ENCODE measurements at places on chromosomes 4 and X.

DNA sequence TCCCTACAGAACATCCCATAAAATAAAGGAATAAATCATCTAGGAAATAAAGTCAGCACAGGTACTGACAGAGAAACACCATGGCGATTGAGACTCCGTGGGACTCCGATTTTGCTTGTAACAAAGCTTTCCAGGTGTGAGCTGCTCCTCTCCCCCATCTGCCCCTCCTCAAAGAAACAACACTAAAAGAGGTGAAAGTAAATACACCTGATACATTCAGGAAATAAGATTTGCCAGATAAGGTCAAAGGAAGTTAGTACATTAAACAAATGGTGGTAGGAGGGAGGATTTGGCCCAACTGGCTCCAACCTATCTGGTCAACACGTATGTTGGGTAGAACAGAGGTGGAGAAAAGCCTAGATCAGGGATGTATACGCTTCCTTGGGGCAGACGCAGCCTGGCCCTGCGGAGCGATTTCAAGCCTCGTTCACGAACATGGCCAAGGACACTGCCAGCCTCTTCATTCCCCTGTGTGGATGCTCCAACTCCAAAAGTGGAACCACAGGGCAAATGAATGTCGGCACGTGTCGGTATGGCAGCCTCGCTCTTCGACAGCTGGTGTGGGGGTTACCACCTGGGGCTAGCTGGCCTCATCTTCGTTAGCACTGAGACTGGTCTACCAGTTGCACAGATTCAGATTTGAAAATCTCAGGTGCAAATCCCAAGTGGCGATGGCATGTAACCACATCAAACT, 162.5 kb downstream of the AFAP1 start:
- DNase-seq, result no peak

GRCh38 chrX:31099536-31100090, 27.8 kb upstream of the FTHL17 start:
- DNase-seq, result no peak

DNA sequence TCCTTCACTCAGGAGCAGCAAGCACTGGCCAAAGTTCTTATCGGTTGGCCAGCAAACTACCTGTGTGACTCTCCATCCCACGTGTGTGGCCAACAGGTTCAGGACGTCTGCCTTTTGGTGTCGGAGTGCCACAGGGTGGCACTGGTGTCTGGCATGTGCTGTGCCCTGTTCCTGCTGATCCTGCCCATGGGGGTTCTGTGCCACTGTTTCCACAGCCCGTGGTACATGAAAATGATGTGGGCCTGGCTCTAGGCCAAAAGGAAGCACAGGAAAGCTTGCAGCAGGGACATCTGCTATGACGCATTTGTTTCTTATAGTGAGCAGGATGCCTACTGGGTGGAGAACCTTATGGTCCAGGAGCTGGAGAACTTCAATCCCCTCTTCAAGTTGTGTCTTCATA, 4.6 kb upstream of the TLR2 start:
- DNase-seq, result no peak

GRCh38 chr4:187782286-187782824, 213.2 kb upstream of the ZFP42 start:
- no peak for DNase-seq

DNA sequence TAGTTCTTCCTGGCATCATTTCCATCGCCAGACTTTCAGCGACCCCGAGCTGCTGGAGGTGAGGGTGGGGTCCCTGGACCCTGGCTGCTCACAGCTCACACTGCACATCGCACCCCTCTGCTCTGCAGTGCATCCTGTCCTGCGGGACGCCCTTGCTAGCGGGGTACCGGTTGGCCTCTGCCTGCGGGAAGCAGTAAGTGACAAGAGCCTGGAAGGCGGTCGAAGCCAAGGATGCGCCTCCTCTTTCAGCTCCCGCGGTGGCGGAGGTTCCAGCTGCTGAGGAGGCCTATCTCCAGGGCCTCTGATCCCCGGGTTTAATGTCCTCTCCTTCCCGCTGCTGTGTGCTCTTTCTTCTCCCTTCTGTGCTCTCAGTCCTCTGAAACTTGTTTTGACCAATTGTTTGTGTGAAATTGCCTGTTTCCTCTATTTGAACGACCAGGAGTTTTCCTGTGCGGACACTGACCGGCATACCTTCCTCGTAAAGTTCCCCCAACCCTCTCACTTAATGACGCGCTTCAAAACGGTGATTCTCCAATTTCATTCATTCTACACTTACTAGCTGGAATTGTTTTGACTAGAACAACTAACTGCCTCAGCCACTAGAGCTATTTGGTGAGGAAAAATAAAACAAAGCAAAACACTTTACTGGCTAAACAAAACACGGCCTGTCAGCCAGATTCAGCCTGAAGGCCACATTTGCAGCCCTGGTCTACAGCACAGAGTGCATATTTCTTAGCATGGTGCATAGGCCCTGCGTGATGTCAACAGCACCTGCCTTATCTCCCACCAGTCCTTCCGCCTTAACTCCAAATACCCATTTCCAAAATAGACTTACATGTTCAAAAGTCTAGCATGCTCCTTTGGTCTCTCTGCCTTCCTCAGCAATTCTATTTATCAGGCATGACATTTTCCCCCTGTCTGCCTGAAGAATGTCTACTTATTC, 28.0 kb downstream of the MGAT4D start:
- peak; percentile 47 for DNase-seq

DNA sequence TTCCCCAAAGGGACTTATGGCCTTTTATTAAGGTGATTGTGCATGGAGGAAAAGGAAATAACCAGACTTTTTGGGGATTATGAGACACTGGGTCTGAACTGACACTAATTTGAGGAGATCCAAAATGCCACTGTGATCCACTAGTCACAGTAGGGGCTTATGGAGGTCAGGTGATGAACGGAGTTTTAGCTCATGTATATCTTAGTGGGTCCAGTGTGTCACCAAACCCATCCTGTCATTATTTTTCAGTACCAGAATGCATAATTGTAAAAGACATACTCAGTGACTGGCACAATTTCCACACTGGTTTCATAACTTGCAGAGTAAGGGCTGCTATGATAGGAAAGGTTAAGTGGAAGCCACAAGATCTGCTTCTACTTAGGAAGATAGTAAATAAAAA, 131.3 kb downstream of the RTL3 start:
- no peak for DNase-seq

DNA sequence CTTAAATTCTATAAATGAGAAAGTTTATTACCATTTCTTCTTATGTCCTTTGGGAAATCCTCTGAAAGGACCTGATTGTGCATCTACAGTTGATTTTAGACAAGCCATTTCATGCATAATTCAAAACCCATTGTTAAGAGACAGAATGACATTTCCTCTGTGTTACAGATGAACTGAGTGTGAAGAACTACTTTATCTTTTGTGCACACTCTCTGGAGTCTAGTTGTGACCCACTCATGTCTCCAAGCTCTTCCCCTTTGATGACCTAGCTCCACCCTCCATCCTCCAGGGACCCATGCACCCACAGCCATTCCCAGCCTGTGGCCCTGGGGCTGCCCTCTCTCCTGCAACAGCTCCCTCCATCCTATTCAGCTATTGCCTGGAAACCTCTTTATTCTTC, 57.5 kb upstream of the BMPR1B start:
- no peak for DNase-seq

DNA sequence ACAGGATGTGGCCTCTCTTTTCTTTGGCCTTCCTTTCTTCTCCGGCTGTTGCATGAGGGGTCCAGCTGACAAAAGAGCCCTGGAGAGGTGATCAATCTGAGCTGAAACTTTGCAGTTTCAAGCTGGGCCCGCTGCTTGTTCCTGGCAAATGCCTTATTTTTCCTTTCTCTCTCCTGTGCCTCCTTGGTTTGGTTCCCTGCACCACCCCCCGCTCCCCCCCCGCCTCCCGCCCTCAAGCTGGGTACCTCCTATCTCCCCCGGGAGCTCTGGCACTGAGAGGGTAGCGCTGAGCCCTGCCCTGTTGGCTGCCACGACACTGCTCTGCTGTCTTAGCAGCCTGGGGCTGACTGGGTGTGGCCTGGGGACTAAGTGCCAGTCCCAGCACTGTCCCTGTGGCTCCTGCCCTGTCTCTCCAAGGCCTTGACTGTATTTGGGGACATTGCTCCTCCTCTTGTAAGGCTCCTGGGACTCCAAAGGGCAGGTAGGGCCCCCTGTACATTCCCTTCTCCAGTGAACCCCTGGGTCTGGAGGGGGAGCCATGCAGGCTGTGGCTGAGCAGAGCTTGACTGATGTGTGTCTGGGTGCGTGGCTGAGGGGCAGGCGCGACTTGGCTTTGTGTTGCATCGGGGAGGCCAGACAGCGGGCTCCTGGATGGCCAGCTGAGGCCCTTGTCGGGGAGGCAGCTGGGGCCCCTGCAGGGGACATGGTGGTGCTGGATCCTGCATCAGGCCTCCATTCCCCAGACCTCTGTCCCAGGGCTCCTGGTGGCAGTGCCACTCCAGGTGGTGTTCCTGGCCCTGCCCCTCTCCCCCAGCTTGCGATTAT, 1.1 kb downstream of the PLXNA3 start:
- no peak for DNase-seq

DNA sequence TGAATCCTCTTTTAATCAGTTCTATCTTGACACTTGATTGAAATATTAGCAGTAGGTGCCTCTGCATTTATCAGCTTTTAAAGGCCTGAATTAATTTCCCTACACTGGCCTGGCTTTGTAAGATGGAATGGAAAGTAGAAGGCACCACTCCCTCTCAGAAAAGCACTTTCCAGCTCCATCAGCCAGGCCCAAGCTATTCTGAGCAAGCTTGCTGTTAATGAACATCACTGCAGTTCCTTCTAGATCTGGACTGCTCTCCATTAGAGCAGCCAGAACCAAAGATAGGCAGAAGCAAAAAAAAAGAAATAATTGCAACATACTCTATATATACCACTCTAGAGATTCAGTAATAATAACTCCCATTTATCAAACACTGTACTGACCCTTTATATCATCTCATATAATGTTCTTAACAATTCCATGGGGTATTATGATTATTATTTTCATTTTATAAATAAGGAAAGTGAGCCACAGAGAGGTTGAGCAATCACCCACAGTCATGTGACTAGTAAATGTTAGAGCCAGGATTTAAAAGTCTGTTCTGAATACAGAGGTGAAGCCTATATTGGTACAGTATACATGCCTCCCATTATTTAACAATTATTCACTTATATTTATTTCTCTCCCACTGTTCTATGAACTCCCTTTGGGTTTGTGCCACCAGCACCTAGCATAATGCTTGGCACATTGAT, 39.4 kb upstream of the GPC3 start:
- no peak for DNase-seq

DNA sequence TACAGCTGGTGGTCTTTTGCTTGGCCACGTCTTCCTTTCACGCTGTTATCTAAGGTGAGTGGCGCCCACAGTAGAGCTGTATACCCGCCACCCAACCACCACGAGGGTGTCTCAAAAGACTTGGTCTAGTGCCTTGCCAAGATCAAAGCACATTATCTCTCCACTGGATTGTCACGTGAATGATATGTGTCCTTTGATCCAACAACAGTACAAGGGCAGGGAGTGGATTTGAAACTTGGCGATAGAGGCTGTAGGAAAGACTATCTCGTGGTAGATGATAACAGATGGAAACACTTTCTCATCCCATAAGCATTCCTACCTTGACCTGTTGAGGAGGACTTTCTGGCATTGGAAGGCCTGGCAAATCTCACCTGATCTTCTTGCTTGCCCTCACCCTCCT, 37.7 kb upstream of the BCLAF3 start:
- DNase-seq, result no peak

DNA sequence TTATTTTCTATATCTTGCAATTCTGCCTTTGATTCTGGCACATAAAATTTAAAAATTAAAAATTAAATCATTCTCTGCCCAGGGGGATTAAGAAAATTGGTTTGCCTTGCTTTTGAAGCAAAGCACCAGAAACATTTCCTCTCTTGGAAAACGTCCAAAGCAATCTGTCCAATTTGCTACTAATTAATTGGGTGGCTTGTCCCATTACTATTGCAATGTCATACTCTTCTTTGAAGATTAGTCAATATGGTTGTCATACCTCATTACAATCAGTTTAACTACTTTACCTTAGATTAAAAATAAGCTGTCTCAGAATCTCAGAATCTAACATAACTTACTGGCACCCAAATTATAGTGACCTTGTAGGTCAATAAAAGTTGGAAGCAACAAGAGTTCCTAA, 208.8 kb downstream of the TMA16 start:
- DNase-seq, result no peak

GRCh38 chrX:125651426-125651825, 331.8 kb downstream of the TEX13C start:
- DNase-seq, result no peak

- no peak for DNase-seq
These were observed 101.8 kb downstream of the AGTR2 start for GRCh38 chrX:116272322-116272721.

- no peak for DNase-seq
These were observed 105.2 kb upstream of the NOCT start for GRCh38 chr4:138910195-138910913.

DNA sequence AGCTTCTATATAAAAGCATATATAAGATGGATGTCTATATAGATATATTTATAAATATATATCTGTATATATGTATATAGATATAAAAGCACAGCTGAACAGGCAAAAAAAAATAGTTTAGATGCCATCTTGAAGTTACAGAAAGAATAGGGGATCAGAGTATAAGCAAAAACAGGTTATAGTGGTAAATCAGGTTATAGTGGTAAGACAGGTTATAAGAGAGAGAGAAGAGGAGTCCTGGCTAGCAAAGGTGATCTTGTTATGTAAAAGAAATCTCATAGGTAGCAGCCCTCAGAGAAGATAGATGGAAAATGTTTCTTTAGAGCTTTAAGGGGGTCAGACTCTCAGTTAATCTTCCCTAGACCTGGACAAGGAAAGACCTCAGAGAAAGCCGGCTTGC, 1263.1 kb downstream of the PCDH7 start:
- DNase-seq, result no peak

DNA sequence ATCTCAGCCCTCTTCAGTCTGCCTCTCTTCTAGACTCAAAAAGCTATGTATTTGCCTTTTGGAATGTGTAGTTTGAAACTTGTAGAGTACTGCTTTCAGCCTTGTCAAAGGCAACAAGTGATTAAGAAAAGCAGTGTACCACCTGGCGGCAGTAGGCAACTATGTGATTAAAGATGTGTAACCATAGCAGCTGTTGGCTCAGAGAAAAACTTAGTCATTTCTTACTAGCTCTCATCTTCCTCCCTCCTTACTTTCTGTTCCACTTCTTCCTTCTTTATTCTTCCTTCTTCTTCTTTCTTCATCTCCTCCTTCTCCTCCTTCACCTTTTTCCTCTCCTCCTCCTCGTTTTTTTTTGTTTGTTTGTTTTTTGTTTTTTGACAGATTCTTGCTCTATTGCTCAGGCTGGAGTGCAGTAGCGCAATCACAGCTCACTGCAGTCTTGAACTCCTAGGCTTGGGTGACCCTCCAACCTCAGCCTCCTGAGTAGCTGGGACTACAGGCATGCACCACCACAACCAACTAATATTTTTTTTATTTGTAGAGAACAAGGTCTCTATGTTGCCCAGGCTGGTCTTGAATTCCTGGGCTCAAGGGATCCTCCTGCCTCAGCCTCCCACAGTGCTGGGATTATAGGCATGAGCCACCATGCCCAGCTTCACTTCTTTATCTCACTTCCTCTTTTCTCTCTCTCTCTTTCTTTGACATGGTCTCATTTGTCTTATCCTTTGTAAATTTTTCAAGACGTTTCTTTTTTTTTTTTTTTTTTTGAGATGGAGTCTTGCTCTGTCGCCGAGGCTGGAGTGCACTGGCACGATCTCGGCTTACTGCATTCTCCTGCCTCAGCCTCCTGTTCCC, 32.6 kb downstream of the ABHD18 start:
- no peak for DNase-seq
